ENCODE measurements at places on chromosomes 12 and 14.

GRCh38 chr14:104419865-104420505 lies 159.6 kb upstream of the C14orf180 start:
- no peak for DNase-seq

DNA sequence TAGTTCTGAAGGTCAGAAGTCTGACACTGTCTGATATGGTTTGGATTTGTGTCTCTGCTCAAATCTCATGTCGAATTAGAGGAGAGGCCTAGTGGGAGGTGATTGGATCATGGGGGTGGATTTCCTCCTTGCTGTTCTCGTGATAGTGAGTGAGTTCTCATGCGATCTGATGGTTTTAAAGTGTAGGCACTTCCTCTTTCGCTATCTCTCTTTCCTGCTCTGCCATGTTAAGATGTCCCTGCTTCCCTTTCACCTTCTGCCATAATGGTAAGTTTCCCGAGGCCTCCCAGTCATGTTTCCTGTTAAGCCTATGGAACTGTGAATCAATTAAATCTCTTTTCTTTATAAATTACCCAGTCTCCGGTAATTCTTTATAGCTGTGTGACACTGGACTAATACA lies 84.1 kb upstream of the TMTC1 start:
- no peak for DNase-seq

- DNase-seq = no peak
Measured at GRCh38 chr12:38350342-38351174, 34.0 kb downstream of the ALG10B start.

DNA sequence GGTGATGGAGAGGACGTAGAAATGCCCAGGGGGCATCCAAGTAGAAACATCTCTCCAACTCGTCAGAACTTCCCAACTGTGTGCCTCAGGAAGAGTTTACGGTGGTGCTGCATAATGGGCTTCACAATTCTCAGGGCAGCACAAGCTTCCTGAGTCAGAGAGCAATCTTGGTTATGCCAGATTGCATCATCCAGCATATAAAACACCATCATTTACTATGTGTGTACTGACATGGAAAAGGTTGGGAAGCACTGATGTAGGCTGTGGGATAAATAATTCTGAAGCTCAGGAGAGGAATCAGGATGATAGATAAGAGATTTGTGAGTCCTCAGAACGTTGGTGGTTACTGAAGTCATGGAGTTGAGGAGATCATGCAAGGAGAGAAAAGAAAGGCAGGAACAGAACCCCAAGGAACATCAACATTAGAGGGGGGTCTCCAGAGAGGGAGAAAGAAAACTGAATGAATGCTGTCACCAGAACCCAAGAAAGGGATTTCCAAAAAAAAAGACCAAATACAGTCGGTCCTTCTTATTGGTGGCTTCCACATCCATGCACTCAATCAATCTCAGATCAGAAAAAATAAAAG lies 4.7 kb upstream of the NCKAP5L start:
- no peak for DNase-seq

DNA sequence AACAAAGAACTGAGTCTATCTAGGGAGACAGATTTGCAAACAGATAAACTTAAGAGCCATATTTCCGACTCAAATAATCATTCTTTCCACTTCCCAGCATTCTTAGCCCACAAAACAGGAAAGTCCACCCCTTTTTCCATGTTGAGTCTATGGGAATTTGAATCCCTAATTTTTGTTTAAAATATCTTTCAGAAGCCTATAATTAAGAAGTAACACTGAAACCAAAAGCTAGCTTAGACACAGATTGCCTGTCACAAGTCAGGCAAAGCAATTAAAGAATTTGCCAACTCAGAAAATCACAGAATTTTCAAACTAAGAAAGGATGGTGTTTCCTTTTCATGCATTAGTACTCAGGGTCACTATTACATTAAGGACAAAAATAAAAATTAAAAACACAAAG lies 17.0 kb downstream of the ATP2B1 start:
- DNase-seq = no peak

DNA sequence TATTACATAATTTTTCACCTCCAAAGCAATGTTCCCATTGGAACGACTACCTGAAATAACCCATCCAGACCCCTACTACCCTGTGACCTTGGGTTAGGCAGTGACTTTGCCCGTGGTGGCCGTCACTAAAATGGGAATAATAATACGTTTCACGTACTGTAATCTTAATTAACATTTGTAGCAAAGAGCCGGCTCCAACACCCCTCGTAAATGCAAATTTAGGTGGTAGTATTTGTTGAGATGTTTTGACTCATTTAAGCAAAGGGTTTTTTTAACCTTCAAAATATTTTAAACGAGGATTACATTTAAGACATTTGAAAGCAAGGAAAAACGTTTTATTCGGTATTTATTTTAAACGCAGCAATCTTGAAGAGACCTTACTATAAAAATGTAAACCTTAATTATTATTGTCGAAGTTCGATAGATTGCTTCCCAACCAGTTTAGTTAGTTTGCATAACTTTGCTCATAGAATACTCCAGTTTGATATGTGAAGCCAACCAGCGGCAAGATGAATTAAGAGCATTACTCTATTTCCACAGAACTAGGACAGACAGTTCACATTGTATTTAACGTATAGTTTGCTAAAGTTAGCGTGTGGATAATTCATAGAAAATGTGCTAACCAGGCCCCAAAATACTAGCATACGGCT lies 1.4 kb upstream of the ARID2 start:
- no peak for DNase-seq

DNA sequence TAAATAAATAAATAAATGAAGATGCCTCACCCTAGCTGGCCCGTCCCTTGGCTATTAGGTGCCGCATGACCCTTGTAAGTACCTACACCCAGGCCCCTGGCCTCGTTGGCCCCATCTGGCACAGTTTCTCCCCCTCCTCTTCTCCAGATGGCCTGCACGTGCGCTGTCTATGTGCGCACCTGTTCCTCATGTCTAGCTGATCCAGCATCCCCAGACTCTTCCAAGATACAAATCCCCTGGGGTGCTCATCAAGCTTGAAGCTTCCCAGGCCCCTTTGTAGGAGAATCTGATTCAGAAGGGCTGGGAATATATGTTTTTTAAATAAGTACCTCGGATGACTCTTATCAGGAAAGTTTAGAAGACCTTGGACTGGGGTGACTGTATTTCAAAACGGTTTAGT lies 133.3 kb downstream of the CHST11 start:
- no peak for DNase-seq

- DNase-seq = no peak
Measured at GRCh38 chr14:101351146-101351545, 210.1 kb upstream of the DIO3 start.

Data from GM19239 (cell line).